Panc1 (cell line): ENCODE measurements at places on chromosomes 5 and 9.

GRCh38 chr9:121593066-121593465, 58.4 kb upstream of the DAB2IP start:
- H3K27ac ChIP-seq: no peak overlapping the region
- no peaks in the 10 kb centered on the region for H3K4me1 ChIP-seq
- no peak overlapping the region for H3K4me3 ChIP-seq
- no peak for DNase-seq
- H3K27me3 ChIP-seq: no peaks in the 10 kb centered on the region; the same call in 1 of the 2 replicates

DNA sequence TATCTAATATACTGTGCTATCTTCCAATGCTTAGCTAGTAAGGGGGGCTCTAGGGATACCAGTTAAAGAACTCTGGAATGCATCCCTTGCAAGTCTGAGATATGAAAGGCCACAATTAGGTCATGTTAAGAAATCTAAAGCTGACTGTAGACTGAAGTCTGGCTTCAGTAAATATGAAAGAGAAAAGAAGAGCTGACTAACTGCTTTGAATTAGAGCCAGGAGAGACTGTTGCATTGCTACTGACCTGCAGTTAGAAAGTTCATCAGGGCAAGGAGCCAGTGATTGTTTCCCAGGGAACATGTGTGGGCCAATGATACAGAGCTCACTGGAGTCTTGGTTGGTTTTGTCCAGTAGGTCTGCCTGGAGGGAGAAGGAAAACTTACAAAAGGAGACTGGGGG, 472.1 kb upstream of the TNC start:
- H3K27ac ChIP-seq: no peak overlapping the region; the same call in 1 of the 2 replicates
- no peaks in the 10 kb centered on the region; the same call in 1 of the 2 replicates for H3K4me1 ChIP-seq
- no peak for DNase-seq
- H3K4me3 ChIP-seq: no peak overlapping the region
- H3K27me3 ChIP-seq: no peaks in the 10 kb centered on the region

GRCh38 chr9:13491493-13492424, 212.3 kb upstream of the MPDZ start:
- H3K4me3 ChIP-seq: no peak overlapping the region
- H3K27ac ChIP-seq: no peak overlapping the region
- DNase-seq: no peak
- no peaks in the 10 kb centered on the region for H3K4me1 ChIP-seq

DNA sequence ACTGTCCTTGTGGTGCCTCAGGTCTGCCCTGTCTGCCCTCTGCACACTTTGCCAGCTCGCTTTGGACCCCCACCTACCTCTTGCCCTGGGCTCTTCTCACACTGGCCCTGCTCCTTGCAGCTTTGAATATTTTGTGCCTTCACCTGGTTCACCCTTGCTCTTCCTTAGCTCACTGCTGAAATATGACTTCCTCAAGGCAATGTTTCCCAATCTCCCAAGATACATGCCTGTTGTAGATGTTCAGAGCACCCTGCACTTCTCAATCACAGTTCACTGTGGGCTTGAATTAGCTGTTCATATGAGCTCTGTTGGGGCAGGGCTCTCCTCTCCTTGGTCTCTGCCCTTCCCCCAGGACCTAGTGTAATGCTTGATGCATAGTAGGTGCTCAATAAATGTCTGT, 8.0 kb downstream of the AFAP1L1 start:
- no peak overlapping the region for H3K4me3 ChIP-seq
- no peak for DNase-seq
- H3K4me1 ChIP-seq: no peaks in the 10 kb centered on the region
- no peaks in the 10 kb centered on the region for H3K27me3 ChIP-seq
- H3K27ac ChIP-seq: no peak overlapping the region
- no peaks in the 10 kb centered on the region for H3K36me3 ChIP-seq

GRCh38 chr9:101881508-101881907, 143.1 kb upstream of the GRIN3A start:
- no peaks in the 10 kb centered on the region for H3K27me3 ChIP-seq
